ENCODE measurements at places on chromosomes 13 and 19.
A peak's percentile ranks its signal among the peaks of the same experiment; 100 is the strongest.

DNA sequence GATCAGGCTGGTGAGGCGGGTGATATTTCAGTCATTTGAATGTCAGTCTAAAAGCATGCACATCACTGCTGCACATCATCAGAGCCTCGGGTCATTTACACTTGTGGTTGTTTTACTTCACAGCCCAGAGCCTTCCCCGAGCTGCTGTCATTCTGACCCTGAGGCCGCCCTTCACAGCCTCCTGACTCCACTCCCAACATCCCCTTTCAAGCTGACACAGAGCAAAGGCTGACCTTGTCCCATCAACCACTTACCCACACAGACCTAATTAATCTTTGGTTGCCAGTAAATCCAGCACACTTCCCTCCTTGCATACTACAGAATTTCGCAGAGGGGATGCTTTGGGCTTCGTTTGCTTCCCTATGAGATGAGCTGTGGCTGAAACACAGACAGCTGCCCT is 528.1 kb downstream of the DIAPH3 start:
- DNase-seq, result no peak

GRCh38 chr19:11204076-11204602 is 6.8 kb upstream of the KANK2 start:
- no peak for DNase-seq

DNA sequence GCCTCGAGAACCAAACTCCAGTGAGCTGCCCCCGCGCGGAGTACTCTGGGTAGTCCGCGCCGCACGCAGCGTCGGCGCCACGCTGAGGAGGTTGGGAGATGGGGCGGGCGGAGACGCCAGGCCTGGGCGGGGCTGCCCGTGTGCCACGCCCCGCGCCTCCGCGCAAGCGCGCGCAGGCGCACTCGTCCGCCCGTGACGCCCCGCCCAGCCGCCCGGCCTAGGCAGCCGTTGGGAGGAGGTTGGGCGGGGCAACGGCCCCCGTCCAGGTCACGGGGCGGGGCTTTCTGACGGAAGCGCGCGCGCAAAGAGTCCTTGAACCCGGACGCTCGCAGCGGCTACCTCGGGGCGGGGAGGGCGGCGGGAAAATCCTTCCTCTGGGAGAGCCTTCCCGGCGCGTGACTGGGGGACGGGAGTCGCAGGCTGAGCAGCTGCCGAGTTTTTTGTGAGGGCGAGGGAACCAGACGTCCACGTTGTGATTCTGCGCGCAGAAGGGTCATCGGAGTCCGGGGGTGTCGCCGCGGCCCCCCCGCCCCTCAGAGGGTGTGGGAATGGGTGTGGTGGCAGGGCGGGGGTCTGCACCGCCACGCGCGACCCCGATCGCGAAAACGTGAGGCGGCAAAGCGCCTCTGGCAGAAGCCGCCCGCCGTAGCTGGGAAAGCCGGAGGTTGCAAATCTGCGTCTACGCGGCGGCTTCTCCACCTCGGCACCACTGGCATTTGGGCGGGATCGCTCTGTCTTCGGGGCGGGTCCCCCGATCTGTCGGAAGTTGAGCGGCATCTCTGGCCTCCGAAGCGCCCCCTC is at the start of gene MED26:
TSS of gene MED26 (minus strand) at position 22 of the 801 bp plus-strand sequence. CDS start 261 bp downstream, outside the sequence.
- peak; percentile 91 for DNase-seq

DNA sequence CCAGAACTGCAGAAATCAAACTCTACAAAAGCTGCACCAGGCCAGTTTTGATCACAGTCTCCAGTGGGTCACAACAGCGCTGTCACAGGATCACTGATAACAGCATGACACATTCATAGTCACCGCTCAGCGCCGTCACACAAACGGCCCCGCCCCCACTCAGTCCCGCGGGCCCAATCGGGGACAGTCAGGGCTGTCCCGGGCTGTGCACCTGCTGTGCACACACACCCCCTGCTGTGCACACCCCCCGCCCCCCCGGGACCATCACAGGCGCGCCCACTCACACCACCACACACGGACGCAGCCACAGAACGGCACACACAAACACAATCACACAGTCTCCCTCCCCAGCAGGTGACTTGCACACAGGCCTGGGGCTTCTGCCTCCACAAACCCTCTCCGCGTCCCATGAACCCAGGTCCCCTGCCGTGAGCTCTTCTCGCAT is 435 bp upstream of the ZNF382 start:
- DNase-seq, result peak; percentile 79

GRCh38 chr13:100068133-100068931 is 20.6 kb upstream of the PCCA start:
- no peak for DNase-seq

GRCh38 chr19:58556622-58557220 is 1.7 kb downstream of the UBE2M start:
- no peak for DNase-seq

DNA sequence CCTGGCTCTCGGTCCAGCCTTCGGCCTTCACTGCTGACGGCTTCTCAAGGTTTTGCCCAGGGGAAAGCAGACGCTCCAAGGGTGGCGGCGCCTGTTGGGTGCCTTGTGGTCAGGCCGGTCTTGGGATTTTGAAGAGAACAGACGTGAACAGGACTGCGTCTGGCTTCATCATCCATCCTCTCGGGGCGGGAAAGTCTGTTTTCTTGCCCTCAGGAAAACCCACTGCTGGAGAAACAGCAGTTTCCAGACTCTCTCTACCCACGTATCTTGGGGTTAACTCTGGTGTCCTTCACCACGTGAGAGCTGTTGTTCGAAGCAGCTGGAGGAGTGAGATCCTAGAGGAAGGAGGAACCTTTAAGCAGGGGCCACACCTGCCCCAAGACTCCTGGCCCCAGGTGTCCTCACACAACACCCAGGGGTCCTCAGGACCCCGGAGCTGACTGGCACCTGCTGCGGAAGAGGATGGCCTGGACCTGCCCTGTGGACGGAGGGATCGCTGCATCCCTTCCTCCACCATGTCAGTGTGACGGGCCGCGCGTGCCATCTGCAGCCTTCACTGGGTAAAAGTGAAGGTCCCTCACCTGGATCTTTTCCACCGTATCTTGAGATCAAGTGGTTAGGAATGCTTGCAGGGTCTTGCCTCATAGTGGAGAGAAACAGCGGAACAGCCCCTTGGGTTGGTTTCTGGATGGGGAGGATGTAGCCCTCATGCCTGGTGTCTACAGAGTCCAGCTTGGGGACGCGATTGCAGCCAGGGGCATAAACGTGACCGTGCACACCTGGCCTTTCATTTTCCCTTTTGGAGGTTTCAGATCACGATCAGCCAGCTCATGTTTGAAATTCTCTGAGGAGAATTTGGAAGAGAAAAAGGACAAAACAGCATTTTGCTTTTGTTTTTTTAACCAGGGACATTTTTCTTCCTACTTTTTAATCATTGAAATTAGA is 69.5 kb upstream of the MCF2L start:
- DNase-seq, result no peak

GRCh38 chr19:11513946-11514345 is 8.3 kb upstream of the ZNF653 start:
- DNase-seq, result no peak

- no peak for DNase-seq
Observed at GRCh38 chr19:28508666-28509065, 704.3 kb downstream of the UQCRFS1 start.

GRCh38 chr19:55251341-55252081 is 7.3 kb downstream of the PPP6R1 start:
- no peak for DNase-seq

- DNase-seq, result no peak
Observed at GRCh38 chr13:32056316-32056715, 24.7 kb downstream of the FRY start.

DNA sequence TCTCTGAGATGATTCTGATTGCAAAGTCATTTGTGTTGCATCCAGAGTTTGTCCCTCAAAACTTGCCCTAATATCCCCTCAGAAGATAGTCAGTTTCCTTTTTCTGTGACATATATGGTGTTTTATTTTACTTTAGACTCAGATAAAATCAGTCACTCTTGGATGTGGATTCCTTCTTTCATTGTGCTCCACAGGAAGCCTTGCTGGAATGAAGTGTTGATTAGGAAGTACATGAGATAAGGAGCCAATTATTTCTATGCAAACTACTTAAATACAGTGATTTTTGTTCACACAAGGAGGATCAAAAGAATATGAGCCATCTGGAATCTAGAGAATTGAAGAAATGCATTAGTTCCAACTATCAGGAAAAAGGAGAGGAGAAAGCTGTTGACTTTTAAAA is 107.6 kb upstream of the RXFP2 start:
- no peak for DNase-seq

- DNase-seq, result no peak
Observed at GRCh38 chr19:3234800-3235199, 10.3 kb downstream of the CELF5 start.

DNA sequence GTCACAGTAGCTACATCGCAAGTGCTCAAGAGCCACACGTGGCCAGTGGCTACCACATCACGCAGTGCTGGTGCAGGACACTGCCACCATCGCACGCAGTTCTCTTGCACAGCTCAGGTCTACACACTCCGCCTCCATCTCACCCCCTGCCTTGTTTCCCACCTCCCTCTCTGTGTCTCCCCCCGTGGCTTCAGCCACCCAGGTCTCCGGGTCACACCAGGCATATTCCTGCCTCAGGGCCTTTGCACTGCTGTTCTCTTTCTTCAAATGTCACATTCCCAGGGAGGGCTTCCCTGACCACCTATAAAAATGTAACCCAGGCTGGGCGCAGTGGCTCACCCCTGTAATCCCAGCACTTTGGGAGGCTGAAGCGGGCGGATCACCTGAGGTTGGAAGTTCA is 10.6 kb downstream of the CCDC8 start:
- no peak for DNase-seq

Measured in stimulated activated CD8-positive, alpha-beta memory T cell treated with anti-CD3 and anti-CD28 coated beads, Interleukin-4, amount 100 ng/mL, for 24 hours (primary cell).